ENCODE measurements at places on chromosomes 16 and 17.

DNA sequence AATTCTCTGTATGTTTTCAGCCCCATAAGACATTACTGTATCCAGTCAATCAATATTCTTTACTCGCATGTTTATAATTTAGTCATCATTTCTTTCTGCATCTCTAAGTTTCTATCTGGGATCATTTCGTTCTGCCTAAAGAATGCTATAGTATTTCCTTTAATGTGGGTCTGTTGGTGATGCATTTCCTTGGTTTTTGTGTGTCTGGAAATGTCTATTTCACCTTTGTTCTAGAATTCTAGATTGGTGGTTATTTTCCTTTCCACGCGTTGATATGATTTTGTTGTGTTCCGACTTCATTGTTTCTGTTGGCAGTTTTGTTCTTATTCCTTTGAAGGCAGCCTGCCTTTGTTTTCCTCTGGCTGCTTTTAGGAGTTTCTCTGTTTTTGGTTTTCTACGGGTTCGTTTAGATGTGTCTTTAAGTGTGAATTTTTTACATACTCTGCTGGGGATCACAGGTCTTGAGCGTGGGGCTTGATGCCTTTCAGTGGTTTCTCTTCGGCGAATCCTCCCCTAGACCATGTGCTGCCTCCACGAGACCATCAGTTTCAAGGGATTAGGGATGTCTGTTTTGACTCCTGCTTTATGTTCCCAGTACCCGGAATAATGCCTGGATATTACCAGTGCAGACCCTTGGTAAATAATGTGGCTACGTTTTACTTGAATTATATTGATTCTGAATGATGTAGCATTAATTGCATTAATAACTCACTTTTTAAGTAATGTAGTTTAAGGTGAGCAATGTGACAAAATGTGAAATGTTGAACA lies 23.5 kb downstream of the POLR3E start:
- DNase-seq, result no peak

GRCh38 chr17:28112606-28113005 lies 70.1 kb downstream of the NLK start:
- no peak for DNase-seq

GRCh38 chr16:57667526-57668262 lies 412 bp upstream of the ADGRG3 start:
- DNase-seq, result peak; percentile 64

DNA sequence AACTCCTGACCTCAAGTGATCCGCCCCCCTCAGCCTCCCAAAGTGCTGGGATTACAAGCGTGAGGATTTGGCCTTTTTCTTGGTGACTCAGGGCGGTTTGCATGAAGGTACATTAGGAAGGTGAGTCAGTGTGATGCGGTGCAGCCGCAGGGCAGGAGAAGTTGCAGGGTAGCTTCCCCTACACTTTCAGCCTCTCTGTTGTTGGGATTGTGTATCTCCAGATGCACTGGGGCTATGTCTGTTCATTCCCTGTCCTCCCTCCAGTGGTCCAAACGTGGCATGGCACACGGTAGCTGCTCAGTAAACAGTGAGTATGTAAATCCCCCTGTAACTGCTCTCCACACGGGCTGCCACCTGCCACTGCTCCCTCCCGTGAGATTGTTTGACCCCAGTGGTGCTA lies 109.1 kb upstream of the CDC42EP4 start:
- peak; percentile 86 for DNase-seq

DNA sequence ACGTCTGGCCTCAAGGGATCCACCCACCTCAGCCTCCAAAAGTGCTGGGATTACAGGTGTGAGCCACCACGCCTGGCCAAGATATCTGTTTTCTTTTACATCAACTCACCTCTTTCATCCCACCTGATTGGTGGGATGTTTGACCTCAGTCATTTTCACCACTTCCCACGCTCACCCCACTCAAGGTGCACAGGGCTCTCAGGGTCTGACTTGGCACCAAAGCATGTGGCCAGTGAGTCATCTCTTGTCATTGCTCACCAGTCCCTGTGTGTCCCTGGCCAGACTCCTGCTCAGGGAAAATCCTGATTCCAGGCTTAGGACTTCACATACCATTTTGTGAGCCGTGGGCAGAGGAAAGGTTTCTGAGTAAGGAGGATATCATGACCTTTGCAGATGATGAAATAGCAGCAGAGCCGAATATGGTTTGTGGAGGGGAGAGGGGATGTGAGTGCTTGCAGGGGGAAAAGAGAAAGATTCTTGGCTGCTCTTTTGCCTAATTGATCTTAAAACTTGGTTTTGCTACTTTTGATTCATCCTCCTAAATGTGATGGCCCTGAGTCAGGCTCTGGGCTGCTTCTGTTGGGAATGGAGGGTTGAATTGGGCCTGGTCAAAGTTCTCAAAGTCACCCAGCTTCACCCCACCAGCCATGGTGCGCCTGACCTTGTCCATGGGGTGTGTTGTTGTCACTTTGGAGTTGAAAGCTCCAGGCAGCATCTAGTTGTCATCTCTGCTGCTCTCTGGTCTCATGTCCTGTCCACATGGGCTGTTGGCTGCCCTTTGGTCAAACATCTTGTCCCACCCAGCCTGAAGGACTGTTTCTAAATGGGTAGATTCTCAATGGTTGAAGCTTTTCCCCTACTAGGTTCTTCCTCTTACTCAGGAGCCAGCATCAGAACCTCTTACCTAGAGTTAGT lies 6.0 kb upstream of the KCNH6 start:
- peak; percentile 98 for DNase-seq

GRCh38 chr16:68665501-68665900 lies 20.4 kb downstream of the CDH3 start:
- no peak for DNase-seq

DNA sequence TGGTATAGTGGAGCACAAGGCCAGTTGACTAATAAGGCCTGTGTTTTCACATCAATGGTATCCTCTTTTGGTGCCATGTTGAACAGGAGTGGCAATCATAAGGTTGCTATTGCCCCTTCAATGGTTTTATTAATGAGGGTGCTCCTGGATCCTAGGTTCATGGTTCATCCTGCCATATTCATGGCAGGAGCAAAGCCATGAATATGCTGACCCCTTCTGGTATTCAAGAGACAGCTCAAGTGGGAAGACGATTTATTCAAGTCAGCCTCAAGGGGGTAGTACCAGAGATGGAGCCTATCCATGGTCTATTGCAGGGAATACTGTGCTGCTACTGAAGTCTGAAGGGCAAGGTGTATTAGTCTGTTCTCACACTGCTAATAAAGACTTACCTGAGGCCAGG lies 2.6 kb downstream of the ABCA9 start:
- DNase-seq, result no peak

DNA sequence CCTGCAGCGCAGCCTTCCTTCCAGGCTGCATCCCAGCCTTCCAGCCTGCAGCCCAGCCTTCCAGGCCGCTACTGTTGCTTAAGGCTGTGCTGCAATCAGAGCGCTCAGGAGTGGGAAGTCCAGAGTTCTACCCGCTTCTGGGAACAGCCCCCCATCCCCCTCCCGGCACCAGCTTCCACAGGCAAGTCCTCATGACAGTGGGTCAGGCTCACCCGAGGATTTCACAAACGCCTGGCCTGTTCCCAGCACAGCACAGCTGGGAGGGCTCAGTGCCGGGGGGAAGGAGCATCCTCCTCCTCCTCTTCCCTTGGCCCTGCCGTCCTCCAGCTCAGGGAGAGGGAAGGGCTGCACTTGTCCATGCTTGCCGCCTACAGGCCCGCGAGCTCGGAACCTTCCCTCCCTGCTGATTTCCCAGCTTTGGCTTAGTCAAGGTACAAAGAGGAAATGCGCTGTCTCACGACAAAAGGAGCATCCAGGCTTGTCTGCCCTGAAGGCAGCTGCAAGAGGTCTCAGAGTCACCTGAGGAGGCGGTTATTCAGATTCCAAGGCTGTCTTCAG lies 8.3 kb downstream of the SOCS3 start:
- DNase-seq, result peak; percentile 40

DNA sequence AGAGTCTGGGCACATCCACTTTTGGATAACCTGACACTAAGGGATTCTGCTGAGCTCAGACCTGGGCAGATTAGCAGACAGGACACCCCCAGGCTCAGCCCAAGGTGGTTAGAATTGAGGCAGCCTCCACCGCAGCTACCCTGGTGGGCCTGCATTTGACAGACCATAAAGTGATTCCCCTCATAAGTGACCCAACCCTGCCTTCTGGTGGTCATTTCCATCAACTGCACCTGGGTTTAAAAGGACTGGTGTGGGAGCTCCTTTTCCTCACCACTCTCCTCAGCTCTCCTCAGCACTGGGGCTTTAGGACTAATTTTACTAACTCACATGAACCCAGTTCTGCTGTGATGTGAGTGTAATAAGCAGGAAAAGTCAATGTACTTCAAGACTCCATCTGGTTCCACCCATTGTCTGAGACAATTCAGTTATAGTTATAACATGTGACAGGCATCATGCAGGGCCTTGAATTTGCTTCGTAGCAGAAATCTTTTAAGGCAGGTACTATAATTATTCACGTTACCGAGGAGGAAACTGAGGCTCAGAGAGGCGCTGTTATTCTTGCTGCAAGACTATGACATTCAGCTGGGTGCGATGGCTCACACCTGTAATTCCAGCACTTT lies 42.5 kb downstream of the MYH3 start:
- DNase-seq, result peak; percentile 6

- DNase-seq, result no peak
Measured at GRCh38 chr17:42844271-42844670, at the start of gene AOC2. Gene AOC2 (plus strand): TSS chr17:42844580. CDS start chr17:42844627, 47 bp downstream.

DNA sequence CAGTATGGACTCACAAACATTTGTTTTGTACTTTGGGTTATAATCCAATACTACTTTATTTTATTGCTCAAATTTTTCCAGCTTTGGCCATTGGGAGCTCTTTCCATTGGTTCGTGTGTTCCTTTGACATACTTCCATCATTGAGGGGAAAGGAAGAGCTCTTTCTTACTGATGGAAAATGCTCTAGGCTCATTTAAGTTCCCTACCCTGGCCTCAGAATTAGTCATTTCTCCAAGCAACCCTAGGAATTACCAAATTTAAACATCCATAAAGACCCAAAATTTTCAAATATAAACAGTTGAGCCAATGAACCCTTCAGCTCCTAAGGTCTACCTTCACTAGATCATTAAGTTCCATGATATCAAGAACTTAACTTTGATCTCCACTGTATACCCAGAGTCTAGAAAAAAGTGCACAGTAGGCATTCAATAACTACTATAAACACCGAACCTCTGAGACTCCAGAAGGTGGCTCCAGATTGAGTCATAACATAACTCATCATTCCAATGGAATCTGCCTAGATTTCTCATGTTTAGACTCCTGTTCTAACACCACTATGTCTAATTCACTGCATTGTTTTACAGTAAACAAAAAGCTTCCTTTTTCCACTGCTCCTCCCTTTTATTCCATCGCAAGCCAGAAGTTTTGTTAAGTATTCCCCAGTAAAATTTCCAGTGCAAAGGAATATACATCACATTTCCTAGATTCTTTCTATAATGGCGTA lies 39.0 kb downstream of the SMURF2 start:
- peak; percentile 68 for DNase-seq

GRCh38 chr16:50354629-50355456 lies 13.9 kb downstream of the BRD7 start:
- peak; percentile 36 for DNase-seq

DNA sequence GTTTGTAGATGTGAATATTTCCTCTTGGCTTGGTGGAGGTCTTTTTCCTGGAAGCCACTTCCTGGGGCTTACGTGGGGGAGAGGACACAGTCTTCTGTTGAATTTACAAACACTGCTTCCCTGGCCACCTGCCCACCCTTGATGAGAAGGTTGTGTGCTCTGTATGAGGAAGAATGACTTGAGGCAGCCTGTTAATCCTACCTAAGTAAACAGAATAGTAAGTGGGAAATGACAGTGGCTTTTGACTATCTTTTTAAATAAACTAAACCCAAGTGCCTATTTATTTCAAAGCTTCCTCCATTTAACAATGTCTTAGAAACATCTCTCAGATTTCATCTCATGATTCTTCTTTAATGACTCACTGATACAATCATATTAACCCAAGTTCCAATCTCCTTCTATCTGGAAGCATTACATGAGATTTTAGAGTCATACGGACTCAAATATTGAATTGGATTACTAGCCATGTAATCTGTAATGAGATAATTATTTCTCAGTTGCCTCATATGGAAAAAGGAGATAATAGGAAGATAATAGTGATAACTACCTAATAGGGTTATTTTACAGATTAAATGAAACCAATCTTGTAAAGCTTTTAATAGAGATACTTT lies 96.6 kb upstream of the SMIM36 start:
- no peak for DNase-seq

- peak; percentile 29 for DNase-seq
Measured at GRCh38 chr17:62797959-62798358, 10.2 kb downstream of the MARCHF10 start.

DNA sequence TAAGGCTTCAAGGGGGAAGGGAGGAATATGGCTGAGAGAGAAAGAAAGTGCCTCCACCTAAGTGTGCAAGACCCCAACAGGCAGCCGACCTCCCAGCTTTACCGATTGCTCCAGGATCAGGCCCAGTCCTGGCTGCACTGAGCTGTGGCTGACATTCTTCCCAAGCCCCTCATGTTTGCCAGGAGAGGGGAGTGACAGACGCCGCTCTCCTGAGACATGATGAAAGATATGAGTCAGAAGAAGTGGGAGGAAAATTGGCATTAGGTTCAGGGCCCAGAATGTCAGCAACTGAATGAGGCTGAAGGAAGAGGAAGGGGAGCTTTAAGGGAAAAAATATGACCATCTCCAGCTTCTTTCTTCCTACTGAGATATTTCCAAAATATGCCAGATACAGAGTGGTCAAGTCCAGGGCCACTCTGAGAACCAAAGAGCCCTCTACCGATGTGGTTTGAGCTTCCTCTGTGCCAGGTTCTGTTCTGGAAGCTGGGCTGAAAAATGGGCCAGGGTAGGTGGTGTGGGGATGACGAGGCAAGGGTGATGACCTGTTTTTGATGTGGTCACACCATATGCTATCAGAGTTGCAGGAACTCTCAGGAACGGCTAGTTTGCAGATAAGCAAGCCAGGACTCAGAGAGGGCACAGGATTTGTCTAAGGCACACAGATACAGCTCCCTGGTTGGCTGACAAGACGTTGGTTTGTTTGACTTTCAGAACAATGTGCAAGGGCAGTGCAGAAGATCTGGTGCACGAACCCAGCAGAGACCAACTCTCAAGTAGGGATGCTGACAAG lies 176.7 kb downstream of the SOX9 start:
- DNase-seq, result peak; percentile 72

DNA sequence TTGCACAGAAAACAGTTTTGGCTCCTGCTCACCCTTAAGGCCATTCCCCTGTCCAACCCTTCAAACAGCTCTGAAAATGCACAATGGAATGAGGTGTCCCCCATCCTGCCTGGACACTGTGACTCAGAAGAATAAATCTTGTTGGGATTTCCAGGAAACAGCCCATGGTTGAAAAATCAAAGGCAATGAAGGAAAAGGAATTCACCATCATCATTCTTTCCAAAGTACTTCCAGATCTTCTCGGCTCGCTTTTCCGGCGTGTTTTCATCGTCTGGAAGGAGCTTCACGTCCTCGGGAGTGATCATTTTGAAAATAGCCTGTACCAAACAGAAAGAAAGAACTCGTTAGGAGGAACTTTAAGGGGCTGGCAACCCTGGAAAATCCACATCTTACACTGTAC lies 4.3 kb downstream of the RCVRN start:
- DNase-seq, result peak; percentile 45

GRCh38 chr16:78235168-78235800 lies 135.8 kb downstream of the WWOX start:
- peak; percentile 37 for DNase-seq

GRCh38 chr16:53465606-53466280 lies 31.5 kb downstream of the RBL2 start:
- DNase-seq, result peak; percentile 52

- DNase-seq, result peak; percentile 38
Measured at GRCh38 chr17:51322390-51323029, 62.2 kb downstream of the UTP18 start.

GRCh38 chr17:77312786-77313599 lies 172.2 kb downstream of the SEC14L1 start:
- DNase-seq, result no peak

All from RCC 7860 (cell line).